ENCODE measurements at places on chromosomes 4 and X.

DNA sequence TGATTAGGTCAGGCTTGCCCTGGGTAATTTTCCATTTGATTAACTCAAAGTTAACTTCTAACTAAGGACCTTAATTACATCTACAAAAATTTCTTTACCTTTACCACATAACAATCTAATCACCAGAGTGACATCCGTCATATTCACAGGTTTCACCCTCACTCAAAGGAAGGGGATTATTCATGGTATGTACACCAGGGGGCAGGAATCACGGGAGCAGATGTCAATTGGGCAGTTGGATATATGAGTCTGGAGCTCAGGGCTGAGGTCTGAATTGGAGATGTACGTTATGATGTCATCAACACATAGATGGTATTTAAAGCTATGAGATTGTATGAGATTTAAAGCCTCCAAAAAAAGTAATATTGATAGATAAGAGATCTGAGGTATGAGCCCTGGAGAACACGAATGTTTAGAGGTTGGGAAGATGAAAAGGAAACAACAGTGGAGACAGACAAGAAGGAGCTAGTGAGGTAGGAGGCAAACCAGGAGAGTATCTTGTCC, 52.9 kb downstream of the PGRMC1 start:
- DNase-seq: no peak

DNA sequence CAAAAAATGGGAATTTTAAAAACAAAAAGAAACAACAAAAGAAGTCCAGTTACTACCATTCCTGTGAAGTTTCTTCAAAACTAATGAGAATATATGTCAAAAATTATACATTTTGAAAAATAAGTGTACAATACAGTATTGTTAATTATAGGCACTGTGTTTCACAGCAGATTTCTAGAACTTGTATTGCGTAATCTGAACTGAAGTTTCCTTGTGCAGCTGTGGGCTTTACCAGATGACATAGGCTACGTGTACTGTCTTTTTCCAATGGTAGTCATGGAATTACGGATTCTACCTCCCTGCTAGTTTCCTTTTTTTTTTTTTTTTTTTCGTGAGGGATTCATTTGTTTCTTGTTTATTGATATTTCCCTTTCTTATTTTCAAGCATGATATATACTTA, 113.8 kb upstream of the GABRA2 start:
- peak; percentile 30 for DNase-seq

- DNase-seq: no peak
Observed at GRCh38 chrX:112646651-112647050, 33.1 kb downstream of the LHFPL1 start.

- no peak for DNase-seq
Observed at GRCh38 chrX:19549838-19550237, 34.5 kb upstream of the MAP3K15 start.

- DNase-seq: no peak
Observed at GRCh38 chrX:2549876-2550275, 49.1 kb upstream of the DHRSX start.

- peak; percentile 62 for DNase-seq
Observed at GRCh38 chrX:9681422-9681821, 84.2 kb downstream of the GPR143 start.

- DNase-seq: no peak
Observed at GRCh38 chr4:188282471-188283232, 143.4 kb downstream of the TRIML1 start.

GRCh38 chr4:62644372-62644771, 1444.2 kb downstream of the ADGRL3 start:
- DNase-seq: peak; percentile 1

DNA sequence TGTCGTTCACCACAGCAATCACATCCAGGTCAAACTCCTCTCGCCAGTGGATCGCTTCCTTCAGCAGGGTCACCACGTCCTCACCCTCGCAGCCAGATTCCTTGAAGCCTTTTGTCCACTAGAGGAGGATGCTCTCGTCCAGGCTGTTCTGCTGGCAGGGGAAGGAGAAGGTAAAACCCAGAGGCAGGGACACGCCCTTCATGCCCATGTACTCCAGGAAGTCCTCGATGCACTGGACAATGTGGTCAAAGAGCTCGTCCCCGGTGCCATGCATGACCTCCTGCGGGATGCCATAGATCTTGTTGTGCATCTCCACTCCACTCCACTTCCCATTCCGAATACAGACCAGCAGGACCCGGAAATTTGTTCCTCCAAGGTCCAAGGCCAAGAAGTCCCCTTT, 152.4 kb downstream of the TENT5D start:
- no peak for DNase-seq

- DNase-seq: no peak
Observed at GRCh38 chrX:53281963-53282695, 745 bp upstream of the IQSEC2 start.

- DNase-seq: no peak
Observed at GRCh38 chr4:184641022-184641421, 8.2 kb downstream of the CASP3 start.

DNA sequence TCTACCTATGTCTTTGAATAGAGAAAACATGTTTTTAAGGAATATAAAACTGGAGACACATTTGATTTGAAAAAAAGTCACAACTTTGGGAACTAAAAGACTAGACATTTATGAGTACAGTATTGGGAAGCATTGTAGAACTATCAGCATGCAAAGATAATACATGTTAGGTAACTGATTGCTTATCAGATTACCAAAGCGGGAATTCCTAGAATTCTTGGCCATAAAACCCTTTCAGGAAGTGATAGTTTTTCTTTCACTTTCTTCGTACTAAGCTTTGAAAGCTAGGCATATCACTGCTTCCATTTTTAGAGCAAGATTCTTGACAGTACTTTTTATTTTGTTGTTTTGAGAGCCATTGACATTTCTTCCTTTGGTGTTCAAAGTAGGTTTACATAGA, 646.6 kb upstream of the PITX2 start:
- no peak for DNase-seq

- no peak for DNase-seq
Observed at GRCh38 chr4:97911236-97911906, 231.9 kb downstream of the STPG2 start.

DNA sequence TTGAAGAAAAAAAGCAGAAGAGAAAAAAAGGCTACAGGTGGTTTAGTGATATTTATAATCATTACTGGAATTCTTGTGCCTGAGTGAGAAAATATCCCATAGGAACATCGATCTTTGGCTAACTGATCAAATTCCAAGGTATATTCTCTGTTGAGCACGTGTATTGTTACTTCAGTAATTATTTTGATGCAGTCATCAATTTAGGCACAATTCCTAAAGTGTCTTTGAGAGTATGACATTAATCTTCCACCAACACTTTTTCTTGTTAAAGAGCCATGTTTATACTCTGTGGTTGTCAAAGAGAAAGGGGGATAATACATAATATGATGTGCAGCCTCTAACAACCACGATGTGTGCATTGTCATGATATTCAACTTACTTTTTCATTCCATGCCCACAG, 151.1 kb downstream of the TSPAN5 start:
- DNase-seq: no peak

- DNase-seq: peak; percentile 7
Observed at GRCh38 chrX:36898301-36898700, 109.9 kb upstream of the FAM47C start.

GRCh38 chrX:101659601-101660063, at the start of gene ARMCX2:
Gene ARMCX2 (minus strand): TSS chrX:101659850. CDS start chrX:101657588, 2,262 bp downstream.
- peak; percentile 66 for DNase-seq

GRCh38 chr4:83335701-83336100, 1.1 kb upstream of the HPSE start:
- peak; percentile 31 for DNase-seq

DNA sequence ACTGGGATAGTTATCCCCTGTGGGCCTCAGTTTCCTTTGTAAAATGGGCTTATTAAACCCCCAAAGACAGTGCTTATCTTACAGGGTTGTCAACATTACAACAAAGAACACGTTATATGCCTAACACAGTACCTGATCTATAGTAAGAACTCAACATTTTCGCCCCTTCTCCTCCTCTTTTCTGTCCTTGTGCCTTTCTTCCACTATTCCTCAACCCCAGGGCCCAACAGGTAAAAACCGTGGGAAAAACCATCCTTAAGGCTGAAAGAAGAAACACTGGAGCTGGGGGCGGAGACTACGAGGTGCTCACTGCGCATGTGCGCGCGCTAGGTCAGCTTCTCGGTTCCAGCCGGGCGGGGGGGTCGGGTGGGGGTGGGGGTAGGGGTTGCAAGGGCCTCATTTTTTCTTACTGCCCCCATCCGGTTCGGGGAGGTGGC, 426 bp upstream of the XIAP start:
- DNase-seq: no peak

- DNase-seq: peak; percentile 87
Observed at GRCh38 chr4:53489279-53489889, 101.9 kb downstream of the LNX1 start.

GRCh38 chr4:89307178-89307445, 488 bp downstream of the GPRIN3 start:
- no peak for DNase-seq

DNA sequence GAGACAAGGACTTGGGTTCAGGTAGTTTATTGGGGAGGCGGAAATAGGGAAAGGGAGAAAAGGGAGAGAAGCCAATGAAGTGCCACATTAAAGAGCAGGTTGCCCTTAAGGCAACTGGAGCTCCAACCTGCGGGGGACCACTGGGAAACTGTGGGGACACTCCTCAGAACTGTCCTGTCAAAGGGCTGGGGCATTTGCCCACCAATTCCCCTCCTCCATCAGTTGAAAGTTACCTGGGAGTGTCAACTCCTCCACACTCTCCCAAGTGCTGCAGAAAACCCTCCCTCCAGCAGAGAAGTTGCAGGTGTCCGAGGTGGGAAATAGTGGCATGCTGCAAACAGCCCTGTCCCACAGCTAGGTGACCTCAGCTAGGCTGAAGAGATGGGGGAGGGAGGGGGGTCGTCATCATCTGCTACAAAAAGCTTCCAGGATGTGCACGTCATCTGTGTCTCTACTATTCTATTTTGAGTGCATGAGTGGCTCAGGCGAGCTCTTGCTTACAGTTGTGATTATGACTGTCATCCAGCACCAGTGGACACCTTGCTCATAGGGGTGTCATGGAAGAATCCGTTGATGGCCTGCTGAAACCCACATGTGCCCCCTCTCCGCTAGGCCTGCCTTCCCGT, 41.5 kb upstream of the XPNPEP2 start:
- no peak for DNase-seq

- no peak for DNase-seq
Observed at GRCh38 chr4:173531086-173531965, 1.3 kb upstream of the HAND2 start.

GRCh38 chr4:147477439-147477838, 3.5 kb upstream of the EDNRA start:
- DNase-seq: no peak

DNA sequence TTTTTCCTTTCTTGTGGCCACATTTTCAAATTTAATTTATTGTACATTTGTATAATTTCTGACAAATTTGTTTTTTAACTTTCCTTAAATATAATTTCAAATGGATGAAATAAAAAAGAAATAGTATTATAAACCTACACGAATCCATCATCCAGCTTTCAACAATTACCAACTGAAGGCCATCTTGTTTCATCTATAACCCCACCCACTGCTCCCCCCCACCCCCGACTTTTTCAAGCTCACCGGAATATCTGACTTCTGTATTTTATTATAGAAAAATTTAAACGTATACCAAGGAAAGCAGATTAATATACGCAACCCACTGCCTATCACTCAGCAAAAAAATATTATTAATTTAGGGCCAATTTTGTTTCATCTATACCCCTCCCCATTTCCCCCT, 1.1 kb downstream of the MORF4L2 start:
- peak; percentile 21 for DNase-seq

DNA sequence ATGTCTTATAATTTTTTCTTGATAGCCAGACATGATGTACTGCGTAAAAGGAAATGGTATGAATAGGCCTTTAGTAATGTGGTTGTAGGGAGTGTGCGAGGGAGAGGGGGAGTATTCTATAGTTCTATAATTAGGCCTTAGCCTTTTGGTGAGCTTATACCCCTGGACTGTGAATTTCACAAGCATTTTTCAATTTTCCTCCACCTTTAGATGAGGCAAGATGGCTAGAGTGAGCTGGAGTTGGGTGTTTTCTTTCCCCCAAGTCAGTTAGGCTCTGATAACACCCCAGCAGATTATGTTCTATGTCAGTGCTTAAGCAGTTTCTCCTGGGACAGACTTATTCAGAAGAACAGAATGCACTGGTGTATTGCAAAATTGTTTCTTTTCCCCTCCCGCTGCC, 210.2 kb upstream of the NPY2R start:
- peak; percentile 97 for DNase-seq

GRCh38 chr4:18842431-18842830, 820.9 kb upstream of the LCORL start:
- no peak for DNase-seq

DNA sequence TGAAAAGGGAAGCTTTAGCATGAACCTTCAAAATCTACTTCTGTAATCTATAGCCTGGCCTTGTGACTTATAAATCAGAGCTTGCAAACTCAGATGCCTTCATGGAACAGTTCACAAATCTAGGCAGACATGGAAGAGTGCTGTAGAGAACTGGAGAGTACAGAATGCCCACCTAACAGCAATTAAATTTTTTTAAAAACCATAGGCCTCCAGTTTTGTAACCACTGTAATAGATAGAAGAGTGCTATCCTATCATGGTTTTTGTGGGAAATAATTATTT, 10.4 kb downstream of the MTMR1 start:
- no peak for DNase-seq

DNA sequence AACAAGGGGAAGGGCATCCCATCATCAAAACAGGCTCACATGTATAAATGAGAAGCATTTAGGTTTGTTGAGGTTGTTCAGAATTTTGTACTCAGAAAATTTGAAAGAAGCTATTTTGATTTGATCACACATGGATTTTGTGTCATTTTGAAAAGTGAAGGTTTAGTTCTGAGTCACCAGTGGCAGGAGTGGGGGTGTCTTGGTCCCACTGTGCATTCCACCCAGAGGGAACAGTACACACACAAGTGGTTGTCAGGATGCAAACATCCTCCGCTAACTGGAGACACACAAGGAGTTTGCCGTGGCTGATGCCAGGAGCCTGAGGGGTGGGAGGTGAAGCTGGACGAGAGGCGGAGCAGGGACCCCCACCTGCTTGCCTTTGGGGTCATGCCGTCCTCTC, 198.2 kb upstream of the PSAPL1 start:
- peak; percentile 16 for DNase-seq

DNA sequence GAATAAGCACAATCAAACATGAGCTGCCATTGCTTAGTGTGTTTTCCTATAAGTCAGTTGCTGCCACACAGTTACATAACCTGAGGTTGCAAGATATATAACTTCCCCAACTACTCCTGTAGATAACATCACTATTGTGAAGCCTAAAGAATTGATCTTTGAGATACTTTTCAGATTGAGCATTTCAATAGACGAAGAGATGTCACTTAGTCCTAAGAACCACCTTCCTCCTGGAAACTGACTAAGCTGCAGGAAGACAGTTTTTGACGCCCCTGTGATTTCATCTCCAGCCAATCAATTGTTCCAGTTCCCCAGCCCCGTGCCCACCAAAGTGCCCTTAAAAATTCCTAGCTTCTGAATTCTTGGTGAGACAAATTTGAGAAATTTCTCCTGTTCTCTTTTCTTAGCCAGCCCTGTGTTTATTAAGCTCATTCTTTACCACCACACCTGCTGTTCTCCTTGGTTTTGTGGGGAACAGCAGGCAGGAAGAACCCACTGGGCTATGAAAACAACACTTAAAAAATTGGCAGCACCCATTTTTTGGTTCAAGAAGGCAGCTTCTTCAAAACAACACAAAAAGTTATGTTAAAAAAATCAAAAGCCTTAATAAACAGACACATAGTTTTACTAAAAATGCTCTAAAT, 317.1 kb upstream of the PABPC4L start:
- no peak for DNase-seq

- peak; percentile 34 for DNase-seq
Observed at GRCh38 chrX:123959281-123960063, 2.0 kb upstream of the STAG2 start.

- peak; percentile 79 for DNase-seq
Observed at GRCh38 chrX:47030339-47030738, 47.9 kb upstream of the RGN start.
